ENCODE measurements at places on chromosomes 3 and 15.

DNA sequence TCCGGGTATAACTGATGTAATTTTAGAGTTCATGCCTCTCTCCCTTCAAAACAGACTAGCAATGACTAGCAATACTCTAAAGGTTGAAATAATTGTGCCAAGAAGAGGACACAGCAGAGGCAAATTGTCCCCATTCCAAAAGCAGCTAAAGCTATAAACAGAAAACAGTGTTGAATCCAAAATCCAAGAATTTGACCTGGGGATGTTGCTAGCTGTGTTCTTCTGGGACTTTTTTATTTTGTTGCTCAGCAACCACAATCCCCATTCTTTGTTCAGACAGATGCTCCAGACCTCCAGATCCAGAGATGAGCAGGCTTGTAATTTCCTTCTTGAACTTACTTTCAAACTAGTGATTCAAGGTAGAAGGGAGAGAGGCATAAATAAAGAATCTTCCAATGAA is 191.5 kb downstream of the FOXB1 start:
- peaks cover 49% of the 10 kb centered on the region for H3K27me3 ChIP-seq
- H3K27ac ChIP-seq = no peak overlapping the region
- no peaks in the 10 kb centered on the region for H3K36me3 ChIP-seq
- H3K4me1 ChIP-seq = peaks cover 2% of the 10 kb centered on the region

GRCh38 chr3:115280506-115280905 is 133.4 kb upstream of the ZBTB20 start:
- no peak for DNase-seq
- no peak overlapping the region for H3K27ac ChIP-seq
- H3K27me3 ChIP-seq = no peaks in the 10 kb centered on the region

- H3K27ac ChIP-seq = no peak overlapping the region
- no peak for DNase-seq
- peaks cover 12% of the 10 kb centered on the region for H3K4me1 ChIP-seq
- H3K27me3 ChIP-seq = no peaks in the 10 kb centered on the region
- H3K36me3 ChIP-seq = peaks cover 33% of the 10 kb centered on the region
Observed at GRCh38 chr3:119227070-119227850, 13.4 kb downstream of the B4GALT4 start.

DNA sequence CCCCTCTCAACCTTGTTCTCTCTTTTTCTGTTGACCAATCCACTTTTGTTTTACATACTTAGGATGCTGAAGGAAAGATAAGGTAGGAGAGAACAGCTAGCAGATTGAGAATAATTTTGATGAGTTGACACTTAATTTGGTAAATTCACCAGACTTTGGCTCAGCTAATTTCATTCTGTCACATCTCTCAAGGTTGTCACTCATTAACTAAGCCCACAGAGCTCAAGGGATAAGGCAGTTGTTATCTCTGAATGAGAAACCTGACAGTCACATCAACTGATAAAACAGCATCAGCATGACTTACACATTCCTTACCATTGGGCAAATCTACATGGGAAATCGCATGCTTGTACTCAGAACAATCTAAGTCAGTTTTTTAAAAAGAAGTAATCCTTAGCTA is 591.4 kb downstream of the NLGN1 start:
- no peak overlapping the region for H3K4me3 ChIP-seq
- no peaks in the 10 kb centered on the region for H3K4me1 ChIP-seq
- H3K27ac ChIP-seq = no peak overlapping the region
- DNase-seq = no peak
- H3K36me3 ChIP-seq = no peaks in the 10 kb centered on the region

DNA sequence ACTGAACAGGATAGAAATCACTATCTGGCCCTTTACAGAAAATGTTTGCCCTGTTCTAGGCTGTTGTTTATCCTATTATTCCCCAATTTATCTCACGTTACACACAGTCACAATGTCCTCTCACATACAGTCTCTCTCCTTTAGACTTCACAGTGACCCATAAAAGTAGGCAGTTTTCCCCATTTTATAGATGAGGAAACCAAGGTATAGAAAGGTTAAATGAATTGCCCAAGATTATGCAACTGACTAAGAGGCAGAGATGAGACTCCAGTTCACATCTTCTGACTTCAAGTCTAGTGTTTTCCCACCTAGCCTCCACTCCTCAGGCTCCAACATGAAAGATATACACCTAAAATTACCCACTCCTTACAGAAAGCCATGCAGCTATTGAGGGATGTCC is 99.3 kb upstream of the PLCL2 start:
- no peak overlapping the region for H3K4me3 ChIP-seq
- peaks cover 5% of the 10 kb centered on the region for H3K4me1 ChIP-seq
- peaks cover 3% of the 10 kb centered on the region for H3K36me3 ChIP-seq
- H3K27ac ChIP-seq = no peak overlapping the region
- no peak for DNase-seq
- H3K27me3 ChIP-seq = no peaks in the 10 kb centered on the region

DNA sequence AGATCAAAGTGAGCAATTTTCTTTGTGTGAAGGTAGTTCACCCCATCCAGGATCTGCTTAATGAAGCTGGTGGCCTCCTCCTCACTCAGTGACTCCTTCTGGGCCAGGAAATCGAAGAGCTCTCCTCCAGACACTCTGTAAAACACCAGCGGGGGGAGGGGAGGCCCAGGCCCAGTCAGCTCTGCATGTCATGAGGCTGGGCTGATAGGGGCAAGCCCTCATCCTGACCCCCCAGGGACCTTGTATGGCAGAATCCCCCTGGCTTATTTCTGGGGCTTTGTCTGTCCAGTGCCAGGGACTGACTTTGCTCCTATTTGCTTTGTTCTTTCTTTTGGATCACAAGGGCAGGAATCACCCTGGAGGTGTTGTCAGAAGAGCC is 74.9 kb downstream of the DAPK2 start:
- H3K4me1 ChIP-seq = peaks cover 34% of the 10 kb centered on the region
- H3K27me3 ChIP-seq = no peaks in the 10 kb centered on the region
- peak overlapping the region; percentile 19 for H3K4me3 ChIP-seq
- no peaks in the 10 kb centered on the region for H3K36me3 ChIP-seq
- peak; percentile 55 for DNase-seq

DNA sequence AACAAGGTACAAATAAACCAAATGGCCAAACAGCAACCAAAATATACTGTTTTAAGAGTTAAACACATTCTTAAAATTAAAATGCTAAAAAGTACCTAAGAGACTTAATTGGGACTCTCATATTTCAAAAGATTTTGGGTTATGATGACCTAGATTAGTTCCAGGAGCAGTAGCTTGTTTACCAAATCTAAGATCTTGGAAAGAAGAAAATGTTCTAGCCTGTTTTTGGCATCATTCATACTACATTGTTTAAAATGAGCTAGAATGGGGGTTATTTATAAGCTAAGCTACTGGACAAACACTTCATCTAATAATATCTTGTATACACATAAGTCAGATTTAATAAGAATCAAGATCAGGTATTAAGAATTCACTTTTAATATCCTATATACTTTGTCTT is 22.8 kb downstream of the ATOSA start:
- H3K4me3 ChIP-seq = no peak overlapping the region
- H3K27me3 ChIP-seq = no peaks in the 10 kb centered on the region
- no peak for DNase-seq
- H3K4me1 ChIP-seq = peaks cover 31% of the 10 kb centered on the region
- H3K27ac ChIP-seq = no peak overlapping the region
- H3K36me3 ChIP-seq = peaks cover 7% of the 10 kb centered on the region

DNA sequence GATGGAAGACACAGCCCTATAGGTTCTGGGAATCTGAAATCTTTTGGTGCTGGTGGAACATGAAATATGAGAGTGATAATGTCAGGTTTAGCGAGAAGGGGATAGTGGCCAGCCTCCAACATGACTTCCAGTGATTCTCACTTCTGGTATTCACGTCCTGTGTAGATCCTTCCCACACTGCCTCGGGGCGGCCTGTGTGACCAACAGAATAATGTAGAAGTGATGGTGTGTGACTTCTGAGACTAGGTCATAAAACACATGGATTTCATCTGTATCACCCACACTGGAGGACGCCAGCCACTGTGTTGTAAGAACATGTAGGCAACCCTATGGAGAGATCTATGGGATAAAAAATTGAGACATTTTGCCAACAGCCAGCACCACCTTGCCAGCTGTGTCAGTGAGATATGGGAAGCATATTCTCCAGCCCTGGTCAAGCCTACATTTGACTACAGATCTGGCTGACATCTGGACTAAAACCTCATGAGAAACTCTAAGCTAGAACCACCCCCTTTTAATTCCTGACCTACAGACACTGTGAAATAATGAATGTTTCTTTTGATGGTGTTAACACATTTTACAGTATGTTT is 25.5 kb upstream of the NUDT16 start:
- no peak overlapping the region for H3K4me3 ChIP-seq
- no peak for DNase-seq
- peaks cover 2% of the 10 kb centered on the region for H3K4me1 ChIP-seq
- H3K27me3 ChIP-seq = peaks cover 12% of the 10 kb centered on the region
- H3K27ac ChIP-seq = no peak overlapping the region

- no peak overlapping the region for H3K4me3 ChIP-seq
- H3K4me1 ChIP-seq = no peaks in the 10 kb centered on the region
- no peak for DNase-seq
Observed at GRCh38 chr3:192352142-192352541, 375.2 kb downstream of the FGF12 start.
